ENCODE measurements at places on chromosomes 1 and 21.

GRCh38 chr1:210397252-210397651 is 68.5 kb downstream of the HHAT start:
- DNase-seq: no peak

DNA sequence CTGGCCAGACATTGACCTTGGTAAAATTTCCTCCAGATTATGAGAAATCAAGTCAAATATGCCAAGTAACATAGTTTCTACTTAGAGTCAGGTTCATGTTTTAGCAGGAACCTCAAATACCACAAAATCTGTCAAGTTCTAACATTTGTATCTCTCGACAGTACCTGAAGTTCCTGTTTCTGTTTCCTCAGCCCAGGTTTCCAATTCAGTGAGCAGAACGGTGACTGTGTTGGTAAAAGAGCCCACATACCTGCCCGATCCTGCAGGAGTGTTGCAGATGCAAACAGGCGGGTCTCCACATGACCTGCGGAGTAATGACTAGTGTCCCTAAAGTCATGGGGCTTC is 57.9 kb upstream of the LGALS8 start:
- no peak for DNase-seq

DNA sequence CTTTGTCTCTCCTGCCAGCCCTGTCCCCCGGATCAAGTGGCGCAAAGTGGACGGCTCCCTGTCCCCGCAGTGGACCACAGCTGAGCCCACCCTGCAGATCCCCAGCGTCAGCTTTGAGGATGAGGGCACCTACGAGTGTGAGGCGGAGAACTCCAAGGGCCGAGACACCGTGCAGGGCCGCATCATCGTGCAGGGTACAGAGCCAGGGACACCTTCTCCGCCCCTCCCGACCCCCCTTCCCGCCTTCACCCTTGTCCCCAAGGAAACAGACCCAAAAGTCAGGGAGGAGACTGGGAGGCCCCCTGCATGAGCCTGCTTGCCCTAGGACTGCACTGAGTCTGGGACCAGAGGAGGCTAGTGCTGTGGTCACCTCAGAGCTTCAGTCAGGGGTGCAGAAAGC is 18.2 kb downstream of the CNTN2 start:
- DNase-seq: no peak

DNA sequence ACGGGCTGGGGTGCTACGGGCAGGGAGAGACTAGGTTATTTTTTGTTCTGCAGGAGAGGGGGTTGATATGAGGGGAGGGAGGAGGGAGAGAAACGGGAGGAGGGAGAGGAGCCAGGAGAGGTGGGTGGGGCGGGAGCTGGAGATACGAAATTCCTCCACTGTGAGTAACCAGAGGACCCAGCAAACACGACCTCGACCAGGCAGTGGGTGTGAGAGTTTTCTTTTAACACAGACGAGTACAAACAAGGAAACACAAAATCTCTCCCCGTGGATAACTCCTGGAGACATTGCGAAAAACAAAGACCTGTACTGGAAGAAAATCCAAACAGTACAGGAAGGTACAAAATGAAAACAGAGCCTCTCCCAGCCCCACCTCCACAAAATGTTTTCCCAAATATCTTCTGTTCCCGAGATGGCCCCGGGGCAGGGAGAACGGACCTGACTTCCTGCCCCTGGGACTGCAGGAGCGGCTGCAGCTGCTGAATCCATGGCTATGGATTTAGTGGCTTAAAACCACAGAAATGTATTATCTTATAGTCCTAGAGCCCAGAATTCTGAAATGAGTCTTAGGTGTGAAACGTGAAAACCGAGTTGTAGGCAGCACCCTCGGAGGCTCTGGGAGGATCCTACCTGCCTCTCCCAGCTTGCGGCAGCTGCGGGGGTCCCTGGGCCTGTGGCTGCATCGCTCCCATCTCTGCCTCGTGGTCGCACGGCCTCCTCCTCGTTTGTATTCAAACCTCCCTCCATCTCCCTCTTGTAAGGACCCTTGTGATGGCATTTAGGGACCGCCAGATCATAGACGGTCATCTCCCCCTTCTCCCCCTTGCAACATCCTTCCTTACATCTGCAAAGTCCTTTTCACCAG is 82.2 kb downstream of the RIPK4 start:
- DNase-seq: no peak

- DNase-seq: no peak
These were observed 55.6 kb downstream of the KLHDC7A start for GRCh38 chr1:18536356-18536755.

Measured in pons (tissue), 1 donor.